H1 (cell line): ENCODE measurements at places on chromosomes 6 and 20. TPM values are rescaled to one million over a fixed set of nuclear protein-coding genes. Genes with fewer than 3 reads are reported as not detected.

The TRAPPC3L gene
- not detected in 2 replicates for total RNA-seq

The TMEM242 gene
- total RNA-seq: 8.2 and 9.0 TPM in 2 replicates

The LGSN gene
- 0.19 TPM in 1 of 2 replicates, not detected in the other for total RNA-seq

The SH3BGRL2 gene
- 20.0 and 20.3 TPM in 2 replicates for total RNA-seq

The VGLL2 gene
- total RNA-seq: 0.13 TPM in 1 of 2 replicates, not detected in the other

GRCh38 chr6:105170059-105170458 lies 9.8 kb downstream of the POPDC3 start:
- H3K4me3 ChIP-seq: no peak overlapping the region
- H3K27me3 ChIP-seq: no peaks in the 10 kb centered on the region
- DNase-seq: no peak
- no peaks in the 10 kb centered on the region for H3K4me1 ChIP-seq
- H3K27ac ChIP-seq: no peak overlapping the region

- H3K36me3 ChIP-seq: no peaks in the 10 kb centered on the region
Measured at GRCh38 chr6:15659181-15659580, 3.6 kb downstream of the DTNBP1 start.

DNA sequence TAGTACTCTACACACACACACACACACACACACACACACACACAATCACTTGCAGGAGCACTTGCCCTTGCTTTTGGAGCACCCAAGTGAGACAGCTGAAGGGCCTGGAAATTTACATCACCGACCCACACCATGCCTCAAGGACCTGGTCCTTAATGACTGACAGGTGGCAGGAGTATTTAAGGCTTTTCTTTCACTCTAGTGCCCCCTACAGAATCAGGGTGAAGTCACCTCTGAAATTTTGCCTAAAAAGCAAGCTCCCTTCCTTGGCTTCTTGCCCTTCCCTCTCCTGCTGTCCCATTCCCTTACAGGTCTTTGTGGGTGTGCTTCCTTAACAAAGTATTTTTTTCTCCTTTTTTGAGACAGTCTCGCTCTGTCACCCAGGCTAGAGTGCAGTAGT lies 353.5 kb upstream of the IRAK1BP1 start:
- H3K4me1 ChIP-seq: no peaks in the 10 kb centered on the region
- H3K27ac ChIP-seq: no peak overlapping the region
- no peak for DNase-seq
- no peak overlapping the region for H3K4me3 ChIP-seq

DNA sequence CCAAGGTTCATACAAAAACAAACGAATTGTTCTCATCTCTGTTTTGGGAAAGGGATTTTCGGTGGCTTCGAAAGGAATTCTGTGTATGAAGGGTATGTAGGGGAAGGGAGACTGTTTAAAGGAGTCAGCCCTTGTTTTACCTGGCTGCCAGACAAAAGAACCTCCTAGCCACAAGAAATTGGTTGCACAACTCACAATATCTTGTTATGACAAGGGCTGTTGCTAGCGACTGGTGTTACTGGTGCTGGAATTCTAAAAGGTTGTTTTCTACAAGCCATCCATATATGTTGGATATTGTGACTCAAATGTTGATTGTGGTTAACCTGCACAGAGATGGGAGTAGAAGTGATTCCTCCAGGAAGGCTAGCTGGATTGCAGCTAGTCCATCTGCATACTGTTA lies 34.6 kb upstream of the CITED2 start:
- no peak overlapping the region for H3K27ac ChIP-seq
- no peak overlapping the region for H3K4me3 ChIP-seq
- H3K36me3 ChIP-seq: no peaks in the 10 kb centered on the region
- no peaks in the 10 kb centered on the region for H3K27me3 ChIP-seq
- no peak for DNase-seq

DNA sequence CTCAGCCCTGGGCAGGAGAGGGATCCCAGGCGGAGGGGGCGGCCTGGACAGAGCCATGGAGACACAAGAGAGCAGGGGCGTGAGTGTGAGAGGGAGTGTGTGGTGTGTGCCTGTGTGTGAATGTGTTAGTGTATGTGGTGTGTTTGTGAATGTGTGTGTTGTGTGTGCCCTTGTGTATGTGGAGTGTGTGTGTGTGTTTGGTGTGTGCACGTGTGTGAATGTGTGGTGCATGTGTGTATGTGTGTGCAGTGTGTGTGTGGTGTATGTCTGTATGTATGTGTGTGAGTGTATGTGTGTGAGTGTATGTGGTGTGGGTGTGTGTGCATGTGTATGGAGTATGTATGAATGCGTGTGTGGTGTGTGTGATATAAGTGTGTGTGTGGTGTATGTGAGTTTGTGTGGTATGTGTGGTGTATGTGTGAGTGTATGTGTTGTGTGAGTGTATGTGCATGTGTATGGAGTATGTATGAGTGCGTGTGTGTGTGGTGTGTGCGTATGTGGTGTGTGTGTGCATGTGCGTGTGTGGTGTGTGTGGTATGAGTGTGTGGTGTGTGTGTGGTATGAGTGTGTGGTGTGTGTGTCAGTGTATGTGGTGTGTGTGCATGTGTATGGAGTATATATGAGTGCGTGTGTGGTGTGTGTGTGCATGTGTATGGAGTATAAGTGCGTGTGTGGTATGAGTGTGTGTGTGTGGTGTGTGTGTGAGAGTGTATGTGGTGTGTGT lies 175.2 kb upstream of the AFDN start:
- no peak for DNase-seq
- H3K4me1 ChIP-seq: peaks cover 5% of the 10 kb centered on the region; the same call in 1 of the 2 replicates
- no peaks in the 10 kb centered on the region for H3K27me3 ChIP-seq
- no peak overlapping the region for H3K27ac ChIP-seq

DNA sequence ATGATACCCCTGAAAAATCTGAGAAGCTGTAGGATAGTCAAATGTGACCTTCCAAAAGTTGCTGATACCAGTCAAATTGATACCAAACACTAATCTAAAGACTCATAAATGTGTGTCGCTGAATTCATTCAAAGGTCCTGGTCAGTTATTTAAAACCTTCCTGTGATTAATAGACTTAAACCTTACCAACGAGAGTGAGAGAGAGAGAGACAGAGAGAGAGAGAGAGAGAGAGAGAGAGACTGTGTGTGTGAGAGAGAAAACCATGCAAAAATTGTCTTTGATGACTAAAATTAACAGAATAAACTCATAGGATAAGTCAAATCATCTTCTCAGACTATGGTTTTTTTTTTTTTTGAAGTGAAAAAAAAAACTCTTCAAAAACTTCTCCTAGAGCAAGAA lies 370.9 kb upstream of the HS3ST5 start:
- no peak overlapping the region for H3K27ac ChIP-seq
- no peak for DNase-seq
- no peak overlapping the region for H3K4me3 ChIP-seq
- no peaks in the 10 kb centered on the region for H3K27me3 ChIP-seq
- no peaks in the 10 kb centered on the region for H3K4me1 ChIP-seq
- no peaks in the 10 kb centered on the region for H3K36me3 ChIP-seq

DNA sequence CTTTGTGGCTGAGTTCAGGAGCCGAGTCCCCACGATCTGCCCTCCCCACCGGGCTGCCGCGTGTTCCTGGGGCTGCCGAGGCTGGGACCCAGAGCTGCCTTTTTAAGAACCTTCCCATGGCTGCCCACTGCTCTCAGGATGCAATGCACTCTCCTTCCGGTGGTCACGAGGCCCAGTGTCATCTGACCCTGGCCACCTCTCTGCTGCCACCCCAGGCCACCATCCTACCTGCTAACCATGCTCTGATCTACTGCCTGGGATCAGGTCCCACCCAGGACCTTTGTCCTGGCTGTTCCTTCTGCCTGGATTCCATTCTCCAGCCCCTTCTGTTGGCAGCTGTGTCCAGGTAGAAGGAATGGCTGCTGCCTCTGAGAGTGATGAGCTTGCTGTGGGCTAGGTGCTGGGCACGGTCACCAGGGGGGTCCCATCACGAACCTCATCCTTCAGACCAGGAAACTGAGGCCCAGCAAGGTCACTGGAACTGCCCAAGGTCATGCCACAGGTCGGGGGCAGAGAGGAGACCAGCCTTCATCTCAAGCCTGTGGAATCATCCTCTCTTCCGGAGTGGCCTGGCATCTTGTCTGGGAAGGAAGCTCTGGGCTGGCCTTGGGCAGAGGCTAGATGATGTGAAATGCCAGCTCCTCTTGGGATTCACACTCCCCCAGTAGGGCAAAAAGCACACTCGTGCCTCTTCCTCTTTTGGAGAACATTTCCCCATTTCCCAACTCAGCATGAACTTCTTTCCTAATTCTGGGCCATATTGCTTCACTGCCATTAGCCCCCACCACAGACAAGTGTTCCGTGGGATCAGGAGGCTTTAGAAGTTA lies 20.5 kb downstream of the PCK1 start:
- H3K27me3 ChIP-seq: no peaks in the 10 kb centered on the region
- no peak for DNase-seq
- peaks cover 2% of the 10 kb centered on the region; the same call in 1 of the 2 replicates for H3K4me1 ChIP-seq
- H3K36me3 ChIP-seq: no peaks in the 10 kb centered on the region
- H3K27ac ChIP-seq: no peak overlapping the region

GRCh38 chr20:18404172-18404571 lies 62.7 kb downstream of the DZANK1 start:
- no peaks in the 10 kb centered on the region for H3K27me3 ChIP-seq
- no peak overlapping the region for H3K4me3 ChIP-seq
- H3K36me3 ChIP-seq: no peaks in the 10 kb centered on the region
- H3K27ac ChIP-seq: no peak overlapping the region

GRCh38 chr20:45230631-45231030 lies 9.5 kb downstream of the SEMG2 start:
- H3K36me3 ChIP-seq: no peaks in the 10 kb centered on the region
- no peak for DNase-seq
- no peak overlapping the region for H3K4me3 ChIP-seq
- H3K4me1 ChIP-seq: no peaks in the 10 kb centered on the region
- H3K27me3 ChIP-seq: no peaks in the 10 kb centered on the region

GRCh38 chr6:44224965-44225305 lies 1.5 kb downstream of the SLC29A1 start:
- peak overlapping the region; percentile 75 for H3K4me3 ChIP-seq
- H3K27ac ChIP-seq: no peak overlapping the region
- peaks cover 42% of the 10 kb centered on the region for H3K4me1 ChIP-seq

DNA sequence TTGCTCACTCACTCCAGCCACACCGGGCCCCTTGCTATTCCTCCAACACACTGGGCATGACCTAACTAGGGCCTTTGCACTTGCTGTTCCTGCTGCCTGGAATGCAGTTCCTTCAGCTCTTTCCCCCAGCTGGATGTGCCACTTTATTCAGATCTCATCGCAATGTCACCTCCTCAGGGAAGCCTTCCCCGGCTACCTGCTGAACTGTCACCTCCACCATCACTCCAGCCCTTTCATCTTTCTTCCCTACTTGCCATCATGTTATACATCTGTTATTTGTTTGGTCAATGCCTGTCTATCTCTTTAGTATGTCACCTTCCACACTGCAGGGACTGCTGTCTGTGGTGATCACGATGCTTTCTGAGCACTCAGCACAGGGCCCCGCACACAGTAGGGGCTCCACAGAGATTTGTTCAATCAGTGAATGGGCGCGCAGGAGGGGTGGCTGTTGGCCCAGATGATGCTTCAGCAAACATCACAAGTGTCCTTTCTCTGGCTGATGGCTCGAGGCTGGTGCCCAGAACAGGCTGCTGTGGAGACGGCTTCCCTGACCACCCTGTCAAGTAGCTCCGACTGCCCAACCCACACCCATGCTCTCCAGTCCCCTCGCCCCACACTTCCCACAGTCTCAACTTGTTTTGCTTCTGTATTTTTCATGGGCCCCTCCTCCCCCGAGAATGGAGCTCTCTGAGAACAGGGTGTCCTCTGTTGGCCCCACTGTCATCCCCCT lies 31.8 kb downstream of the CEBPB start:
- no peak overlapping the region for H3K4me3 ChIP-seq
- DNase-seq: no peak
- H3K36me3 ChIP-seq: no peaks in the 10 kb centered on the region
- H3K4me1 ChIP-seq: no peaks in the 10 kb centered on the region
- H3K27ac ChIP-seq: no peak overlapping the region
- no peaks in the 10 kb centered on the region; the same call in 1 of the 2 replicates for H3K27me3 ChIP-seq

GRCh38 chr6:69732640-69733039 lies 64.2 kb downstream of the LMBRD1 start:
- H3K4me1 ChIP-seq: no peaks in the 10 kb centered on the region
- no peaks in the 10 kb centered on the region for H3K36me3 ChIP-seq
- no peak overlapping the region for H3K4me3 ChIP-seq
- H3K27ac ChIP-seq: no peak overlapping the region
- DNase-seq: no peak

- H3K4me3 ChIP-seq: no peak overlapping the region
- H3K4me1 ChIP-seq: peaks cover 5% of the 10 kb centered on the region
- no peaks in the 10 kb centered on the region for H3K36me3 ChIP-seq
- no peak for DNase-seq
- H3K27ac ChIP-seq: no peak overlapping the region
Measured at GRCh38 chr20:25032478-25033264, 25.3 kb downstream of the ACSS1 start.

DNA sequence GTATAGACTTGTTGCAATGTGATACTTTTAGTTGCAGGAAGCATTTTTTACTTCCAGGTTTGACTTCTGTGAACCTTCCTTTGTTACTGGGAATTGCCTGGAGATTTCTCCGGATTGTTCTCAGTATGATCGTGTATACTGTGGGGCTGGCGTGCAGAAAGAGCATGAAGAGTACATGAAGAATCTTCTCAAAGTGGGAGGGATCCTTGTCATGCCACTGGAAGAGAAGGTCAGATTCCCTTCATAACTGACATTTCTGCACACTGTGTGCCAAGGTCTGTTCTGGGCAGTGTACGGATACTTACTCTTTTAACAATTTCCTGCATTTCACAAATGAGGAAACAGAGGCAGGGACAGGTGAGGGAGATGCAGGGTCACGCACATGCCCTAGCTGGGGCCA lies 9.7 kb downstream of the PCMTD2 start:
- no peaks in the 10 kb centered on the region for H3K4me1 ChIP-seq
- no peak for DNase-seq
- no peak overlapping the region for H3K4me3 ChIP-seq
- H3K27me3 ChIP-seq: no peaks in the 10 kb centered on the region
- peaks cover 9% of the 10 kb centered on the region for H3K36me3 ChIP-seq
- H3K27ac ChIP-seq: no peak overlapping the region

DNA sequence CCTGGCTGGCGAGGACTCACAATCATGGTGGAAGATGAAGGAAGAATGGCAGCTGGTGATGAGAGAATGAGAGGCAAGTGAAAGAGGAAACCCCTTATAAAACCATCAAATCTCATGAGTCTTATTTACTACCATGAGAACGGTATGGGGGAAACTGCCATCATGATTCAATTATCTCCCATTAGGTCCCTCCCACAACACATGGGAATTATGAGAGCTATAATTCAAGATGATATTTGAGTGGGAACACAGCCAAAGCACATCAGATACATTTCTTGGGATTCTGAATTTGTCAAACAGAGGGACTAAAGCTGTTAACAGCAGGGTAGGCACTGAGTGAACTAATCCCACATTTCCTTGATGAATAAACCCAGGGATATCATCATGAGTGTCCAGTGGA lies 116.2 kb upstream of the PLCB4 start:
- H3K36me3 ChIP-seq: no peaks in the 10 kb centered on the region
- no peak for DNase-seq
- H3K27ac ChIP-seq: no peak overlapping the region
- H3K4me1 ChIP-seq: no peaks in the 10 kb centered on the region
